SHP77 (cell line): ENCODE measurements at places on chromosomes 2 and 18.

- DNase-seq, result no peak
These were observed 179.1 kb downstream of the LDLRAD4 start for GRCh38 chr18:13397504-13398163.

GRCh38 chr2:43605079-43605655 lies 9.3 kb upstream of the THADA start:
- DNase-seq, result peak; percentile 50

DNA sequence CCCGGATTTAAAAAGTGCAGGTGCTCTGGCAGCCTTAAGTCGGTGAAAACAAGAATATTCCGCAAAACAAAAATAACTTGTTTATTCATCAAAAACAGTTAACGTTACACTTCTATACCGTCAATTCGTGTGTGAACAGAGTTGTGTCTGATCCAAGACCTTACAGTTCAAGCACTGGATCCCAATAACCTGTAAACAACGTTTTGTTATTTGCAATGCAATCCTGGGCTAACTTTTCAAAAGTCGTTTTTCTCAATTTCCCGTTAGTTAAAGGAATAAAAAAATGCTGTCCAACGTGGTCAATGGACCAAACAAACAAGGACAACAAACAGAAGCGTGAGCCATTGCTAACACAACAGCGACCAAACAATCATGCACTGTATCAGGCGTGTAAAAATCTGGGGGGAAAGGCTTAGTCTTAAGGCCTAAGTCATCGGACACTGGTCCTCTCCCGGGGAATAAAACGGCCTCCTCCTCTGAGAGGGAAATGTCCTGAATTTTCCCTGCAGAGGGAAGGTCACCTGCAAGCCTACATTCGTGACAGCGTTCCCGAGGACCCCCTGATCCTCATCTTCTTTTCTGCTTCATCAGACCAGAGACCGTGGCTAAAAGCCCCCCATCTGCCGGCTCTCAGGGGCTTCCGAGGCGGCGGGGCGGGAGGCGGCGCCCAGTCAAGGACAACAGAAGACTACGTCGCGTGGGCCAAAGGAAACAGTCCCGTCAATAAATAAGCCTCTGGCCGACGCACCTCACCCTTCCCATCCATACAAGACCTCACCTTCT lies 490 bp downstream of the NDUFS1 start:
- DNase-seq, result no peak

- DNase-seq, result no peak
These were observed 4.3 kb downstream of the MYL12A start for GRCh38 chr18:3251963-3252277.

DNA sequence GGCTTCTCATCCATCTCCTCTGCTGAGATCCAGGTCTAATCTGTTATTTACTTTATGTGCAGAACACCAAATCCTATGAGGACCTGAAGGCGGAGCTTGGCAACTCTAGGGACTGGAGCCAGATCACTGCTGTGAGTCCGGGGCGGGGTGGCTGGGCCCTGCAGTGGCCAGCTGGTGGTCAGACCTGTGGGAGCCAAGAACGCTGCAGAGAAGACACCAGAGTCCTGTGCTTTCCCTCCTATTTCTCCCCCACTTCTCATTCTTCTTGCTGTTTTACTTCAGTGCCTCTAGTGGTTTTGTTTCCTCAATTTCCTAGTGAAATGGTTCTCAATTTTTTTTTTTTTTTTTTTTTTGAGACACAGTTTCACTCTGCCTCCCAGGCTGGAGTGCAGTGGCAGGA lies 19.7 kb downstream of the VIL1 start:
- DNase-seq, result no peak

DNA sequence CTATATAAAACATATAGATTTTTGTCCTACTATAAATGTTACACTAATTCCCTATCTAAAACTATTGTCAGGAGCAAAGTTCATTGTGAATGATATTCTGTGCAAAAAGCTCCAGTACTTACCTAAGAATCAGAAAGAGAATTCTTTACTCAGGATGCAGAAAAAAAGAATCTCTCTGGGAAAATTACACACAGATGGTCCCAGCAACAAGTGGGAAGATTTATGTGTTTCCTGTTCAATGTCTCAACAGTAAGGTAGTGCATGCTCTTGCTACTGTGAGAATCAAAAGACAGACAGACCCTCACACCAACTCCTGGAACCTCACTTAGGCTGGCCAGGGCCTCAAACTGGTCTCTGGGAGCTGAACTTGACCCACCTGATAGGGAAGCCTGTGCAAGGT lies 11.2 kb upstream of the NAPG start:
- DNase-seq, result no peak

DNA sequence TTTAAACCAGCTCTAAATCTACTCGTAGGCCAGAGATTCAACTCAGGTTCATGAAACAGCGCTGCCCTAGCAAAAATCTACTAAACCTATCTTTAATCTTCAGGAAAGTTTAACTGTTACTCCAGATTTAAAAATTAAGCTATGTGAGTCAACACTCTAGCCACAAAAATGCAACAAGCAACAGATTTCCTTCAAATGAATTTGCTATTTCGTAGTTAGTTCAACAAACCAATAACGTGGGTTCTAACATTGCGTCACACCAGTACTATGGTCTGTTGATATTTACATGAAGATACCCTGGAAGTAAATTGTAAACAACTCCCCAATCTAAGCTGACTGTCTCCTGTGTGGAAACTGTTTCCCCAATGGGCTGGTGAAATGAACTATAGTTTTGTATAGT lies 71.2 kb downstream of the FIGN start:
- DNase-seq, result no peak

- DNase-seq, result no peak
These were observed 18.8 kb downstream of the GPC1 start for GRCh38 chr2:240454106-240454901.

GRCh38 chr2:36425608-36426355 lies 70.2 kb downstream of the CRIM1 start:
- no peak for DNase-seq

- no peak for DNase-seq
These were observed 186.8 kb upstream of the CTAGE1 start for GRCh38 chr18:22604390-22604985.

DNA sequence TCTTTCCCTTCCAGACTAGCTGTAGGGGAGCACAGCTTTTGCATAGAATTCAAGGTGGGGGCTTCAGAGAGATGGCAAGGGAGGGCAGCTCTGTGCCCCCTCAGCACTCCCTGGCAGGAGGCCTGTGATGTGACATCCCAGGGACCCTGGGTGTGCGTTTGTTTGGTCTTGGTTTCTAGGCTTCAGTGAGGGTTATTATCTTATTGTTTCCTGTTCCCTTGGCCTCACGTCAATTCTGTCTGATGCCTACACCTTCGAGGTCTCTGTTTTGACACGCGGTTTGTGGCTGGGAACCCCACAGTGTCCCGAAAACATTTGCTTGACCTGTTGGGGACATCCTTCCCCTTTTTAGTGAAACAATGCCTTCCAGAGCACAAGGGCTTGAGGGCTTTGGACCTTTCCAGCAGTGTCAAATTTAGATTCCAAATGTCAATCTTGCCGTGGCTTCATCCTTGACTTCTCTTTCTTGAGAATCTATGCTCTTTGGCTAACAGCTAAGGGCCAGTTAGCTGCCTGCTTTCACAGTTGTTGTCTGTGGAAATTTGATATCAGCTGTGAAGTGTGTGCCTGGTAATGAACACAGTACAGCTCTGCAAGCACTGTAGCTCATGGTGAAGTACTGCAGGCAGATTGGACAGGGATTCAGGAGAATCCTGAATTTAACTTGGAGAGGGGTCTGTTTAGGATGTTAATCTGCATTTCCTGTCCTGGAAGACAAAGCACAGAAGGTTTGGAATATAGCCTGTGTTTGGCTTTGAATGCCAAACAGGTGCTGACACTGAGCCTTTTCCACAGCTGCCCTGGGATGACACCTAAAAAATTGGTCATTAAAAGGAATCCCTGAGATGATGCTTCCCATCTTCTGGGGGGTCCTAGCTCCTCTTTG lies 108.2 kb upstream of the CXCR4 start:
- no peak for DNase-seq
